Right ventricle myocardium superior (tissue), 1 donor: ENCODE measurements at places on chromosomes 6 and 20.
A peak's percentile ranks its signal among the peaks of the same experiment; 100 is the strongest.

DNA sequence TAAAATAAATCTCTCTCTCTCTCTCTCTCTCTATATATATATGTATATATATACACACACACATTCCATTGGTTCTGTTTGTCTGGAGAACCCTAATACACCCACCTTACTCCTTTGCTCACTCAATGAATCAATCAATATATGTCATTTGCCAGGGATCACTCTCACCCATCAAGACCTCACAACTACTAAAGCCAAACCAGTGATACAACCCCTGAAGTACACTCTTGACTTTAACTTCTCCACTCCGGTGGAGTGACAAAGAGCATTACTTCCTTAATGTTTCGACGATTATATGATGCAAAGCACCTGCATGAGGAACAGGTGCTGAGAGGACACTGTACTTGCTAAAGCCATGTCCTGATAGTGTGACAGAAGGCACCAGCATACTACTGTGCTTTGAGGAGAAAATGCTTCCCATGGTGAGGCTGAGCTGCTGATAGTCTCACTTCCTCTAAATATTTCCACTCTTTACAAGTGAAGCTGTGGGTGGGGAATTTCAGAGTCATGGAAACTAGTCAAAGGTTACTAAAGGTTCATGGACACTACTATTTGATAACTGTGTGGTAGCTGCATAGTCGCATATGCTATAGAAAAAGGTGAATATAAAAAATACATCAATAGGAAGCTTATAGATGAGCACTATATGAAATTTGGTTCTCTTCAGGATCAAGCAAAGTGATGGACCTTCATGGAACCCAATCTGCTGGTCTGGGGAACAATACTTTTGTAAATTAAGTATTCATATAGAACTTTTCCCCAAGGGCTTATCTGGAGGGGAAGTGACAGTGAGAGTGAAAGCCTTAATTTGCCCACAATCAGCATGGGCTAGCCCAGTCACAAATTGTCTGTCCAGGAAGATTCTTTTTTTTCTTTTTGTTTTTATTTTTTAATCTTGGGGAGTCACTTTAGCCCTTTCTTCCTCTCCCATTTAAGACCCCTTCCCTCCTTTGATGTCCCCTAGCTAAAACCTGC is 141.9 kb upstream of the NEDD9 start:
- no peak for DNase-seq

DNA sequence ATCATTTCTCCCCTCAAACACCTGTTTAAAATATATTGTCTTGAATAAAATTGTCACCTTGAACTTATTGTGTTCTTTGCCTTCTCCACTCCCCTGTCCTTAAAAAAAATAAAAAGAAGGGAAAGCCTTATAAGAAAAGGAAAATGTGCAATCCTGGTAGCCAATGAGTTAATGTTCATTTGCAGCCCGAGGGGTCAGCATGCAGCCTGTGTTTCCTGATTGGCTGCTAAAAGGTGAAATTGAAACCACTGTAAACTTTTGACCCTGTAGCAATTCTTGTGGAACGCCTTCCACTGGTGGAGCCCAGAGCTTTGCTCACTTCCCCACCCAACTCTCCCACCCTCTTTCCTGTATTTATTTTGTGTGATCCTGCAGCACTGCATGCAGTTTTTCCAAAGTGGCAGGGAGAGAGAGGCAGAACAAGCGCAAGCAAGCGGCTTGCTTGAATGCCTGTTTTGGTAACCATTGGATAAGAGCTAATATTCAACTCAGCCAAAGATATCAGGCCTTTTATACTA is 74.9 kb downstream of the NCOA3 start:
- peak; percentile 60 for DNase-seq

- no peak for DNase-seq
Measured at GRCh38 chr6:82040405-82041221, 206.9 kb downstream of the IBTK start.

GRCh38 chr20:41649489-41649888 is 31.3 kb upstream of the CHD6 start:
- no peak for DNase-seq

GRCh38 chr6:75855052-75855451 is 106.0 kb downstream of the MYO6 start:
- no peak for DNase-seq

DNA sequence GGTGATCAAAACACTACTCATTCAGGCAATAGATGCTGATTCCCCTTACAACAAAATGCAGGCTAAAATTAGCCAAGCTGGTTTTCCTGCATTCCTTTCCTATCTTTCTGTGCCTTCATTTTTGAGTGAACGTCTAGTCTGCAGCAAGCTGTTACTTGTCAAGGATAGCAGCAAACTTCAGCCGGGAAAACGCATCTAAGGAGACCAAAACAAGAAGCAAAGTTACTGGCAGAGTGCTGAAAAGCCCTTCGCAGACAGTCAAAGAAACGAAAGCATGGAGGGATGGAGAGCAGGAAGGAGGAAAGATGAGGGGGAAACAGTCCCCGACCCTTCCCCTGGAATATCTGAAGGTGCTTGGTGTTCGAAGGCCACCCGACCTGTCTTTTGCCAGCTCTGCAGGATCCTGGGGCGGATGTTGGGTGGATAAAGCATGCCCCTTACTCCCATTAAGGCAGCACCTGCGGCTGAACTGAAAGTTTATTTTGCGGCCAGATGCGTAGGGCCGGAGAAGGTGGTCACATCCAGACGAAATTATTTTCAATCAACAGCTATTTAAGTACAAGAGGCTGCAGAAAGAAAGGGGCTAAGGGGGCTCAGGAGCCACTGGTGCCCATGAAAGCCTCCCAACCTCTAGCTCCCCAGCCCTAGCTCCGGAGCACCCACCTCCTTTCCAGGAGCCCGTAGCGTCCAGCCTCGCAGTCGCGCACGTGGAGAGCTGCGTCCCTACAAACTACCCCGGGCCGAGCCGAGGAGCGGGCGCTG is 538 bp downstream of the FERMT1 start:
- no peak for DNase-seq

- DNase-seq = no peak
Measured at GRCh38 chr6:125149256-125150144, 4.1 kb upstream of the TPD52L1 start.

DNA sequence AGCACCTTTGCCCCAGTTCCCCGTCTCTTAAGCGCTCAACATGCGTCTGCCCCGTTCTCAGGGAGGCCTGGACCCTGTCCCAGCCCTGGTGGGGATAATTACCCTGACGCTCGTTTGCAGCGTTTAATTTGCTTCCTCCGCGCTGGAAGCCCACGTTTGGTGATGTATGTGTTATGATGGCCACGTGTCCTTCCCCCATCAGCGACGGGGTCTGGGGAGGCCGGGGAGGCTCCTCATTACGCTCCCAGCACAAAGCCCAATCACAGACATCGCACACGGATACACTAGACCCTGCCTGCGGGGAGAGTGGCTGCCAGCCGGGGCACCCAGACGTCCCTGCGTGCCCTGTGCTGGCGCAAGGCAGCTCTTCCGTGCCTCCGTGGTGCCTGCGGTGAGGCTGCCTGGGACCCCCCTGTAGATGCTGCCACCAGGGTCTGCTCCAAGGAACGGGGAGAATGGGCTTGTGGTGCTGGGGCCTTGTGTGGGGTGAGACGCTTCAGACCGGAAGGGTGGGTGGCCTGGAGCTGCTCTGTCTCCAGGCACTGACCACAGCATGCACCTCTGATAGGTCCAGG is 10.2 kb upstream of the CHRNA4 start:
- no peak for DNase-seq

- no peak for DNase-seq
Measured at GRCh38 chr6:80174900-80175572, 68.6 kb downstream of the BCKDHB start.

GRCh38 chr6:2859185-2859700 is 17.6 kb upstream of the SERPINB1 start:
- no peak for DNase-seq

- DNase-seq = peak; percentile 48
Measured at GRCh38 chr6:150685860-150686259, 86.2 kb downstream of the PLEKHG1 start.

- no peak for DNase-seq
Measured at GRCh38 chr6:44661221-44662008, 273.9 kb downstream of the CDC5L start.

DNA sequence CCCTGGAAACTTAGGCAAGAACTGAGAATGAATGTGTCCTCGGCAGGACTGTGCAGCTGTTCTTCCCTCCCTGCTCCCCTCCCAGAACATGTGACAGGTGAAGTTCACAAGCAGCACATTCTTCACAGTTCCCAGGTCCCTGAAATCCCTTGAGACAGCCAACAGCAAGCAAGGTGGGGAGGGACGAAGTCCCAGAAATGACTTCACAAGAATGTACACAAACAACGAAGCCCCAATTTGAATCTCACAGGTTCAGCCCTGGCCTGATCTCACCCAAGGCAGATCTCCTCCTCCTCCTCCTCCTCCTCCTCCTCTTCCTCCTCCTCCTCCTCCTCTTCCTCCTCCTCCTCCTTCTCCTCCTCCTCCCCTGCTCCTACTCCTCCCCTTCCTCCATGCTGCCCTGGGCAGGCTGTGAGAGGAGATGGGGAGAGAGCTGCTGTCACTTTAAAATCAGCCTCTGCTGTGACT is 32.4 kb downstream of the WRNIP1 start:
- no peak for DNase-seq
